ENCODE measurements at places on chromosomes 4 and X.

DNA sequence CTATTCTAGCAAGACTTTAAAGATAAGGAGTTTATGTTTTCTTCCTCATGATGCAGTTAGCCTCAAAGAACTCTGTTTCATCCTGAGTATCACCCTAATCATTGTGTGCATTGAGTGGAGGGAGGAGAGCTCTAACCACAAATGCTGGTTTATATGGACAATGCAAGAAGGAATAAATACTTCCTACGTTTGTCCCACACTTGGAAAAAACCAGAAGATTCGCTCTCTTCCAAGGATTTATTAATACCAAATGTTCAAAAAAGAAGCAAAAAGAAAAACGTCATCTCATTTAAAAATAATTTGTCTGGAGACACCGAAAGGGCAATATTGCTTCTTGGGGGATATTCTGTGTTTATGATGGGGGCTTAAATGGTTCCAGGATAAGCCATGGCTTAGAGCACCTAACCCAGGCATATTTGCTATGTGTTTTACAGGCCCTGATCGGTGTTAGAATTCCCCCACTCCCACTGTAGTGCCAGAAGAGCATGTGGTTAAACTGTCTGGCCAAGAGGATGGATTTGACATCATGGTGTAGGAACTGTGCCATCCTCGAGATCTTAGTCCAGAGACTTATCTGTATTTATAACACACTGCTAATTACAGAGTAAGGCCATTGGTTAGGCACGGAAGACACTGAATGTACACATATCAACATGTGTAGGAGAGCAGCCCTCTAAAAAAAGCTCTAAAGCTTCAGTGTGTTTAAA, 227.2 kb downstream of the ANK2 start:
- no peak for DNase-seq

- no peak for DNase-seq
Observed at GRCh38 chr4:8188085-8188484, 11.0 kb upstream of the SH3TC1 start.

- DNase-seq: no peak
Observed at GRCh38 chrX:35696760-35697234, 101.3 kb upstream of the MAGEB16 start.

- DNase-seq: no peak
Observed at GRCh38 chr4:149031399-149031798, 589.2 kb upstream of the NR3C2 start.

GRCh38 chr4:125975861-125976397, 661.2 kb downstream of the FAT4 start:
- DNase-seq: no peak

- DNase-seq: no peak
Observed at GRCh38 chr4:165709973-165710526, 163.0 kb upstream of the TLL1 start.

GRCh38 chrX:111375747-111376146, 36.2 kb downstream of the DCX start:
- DNase-seq: no peak

GRCh38 chr4:106898621-106899230, 137.4 kb downstream of the DKK2 start:
- peak; percentile 8 for DNase-seq

- no peak for DNase-seq
Observed at GRCh38 chrX:109974906-109975655, 27.8 kb upstream of the TMEM164 start.

DNA sequence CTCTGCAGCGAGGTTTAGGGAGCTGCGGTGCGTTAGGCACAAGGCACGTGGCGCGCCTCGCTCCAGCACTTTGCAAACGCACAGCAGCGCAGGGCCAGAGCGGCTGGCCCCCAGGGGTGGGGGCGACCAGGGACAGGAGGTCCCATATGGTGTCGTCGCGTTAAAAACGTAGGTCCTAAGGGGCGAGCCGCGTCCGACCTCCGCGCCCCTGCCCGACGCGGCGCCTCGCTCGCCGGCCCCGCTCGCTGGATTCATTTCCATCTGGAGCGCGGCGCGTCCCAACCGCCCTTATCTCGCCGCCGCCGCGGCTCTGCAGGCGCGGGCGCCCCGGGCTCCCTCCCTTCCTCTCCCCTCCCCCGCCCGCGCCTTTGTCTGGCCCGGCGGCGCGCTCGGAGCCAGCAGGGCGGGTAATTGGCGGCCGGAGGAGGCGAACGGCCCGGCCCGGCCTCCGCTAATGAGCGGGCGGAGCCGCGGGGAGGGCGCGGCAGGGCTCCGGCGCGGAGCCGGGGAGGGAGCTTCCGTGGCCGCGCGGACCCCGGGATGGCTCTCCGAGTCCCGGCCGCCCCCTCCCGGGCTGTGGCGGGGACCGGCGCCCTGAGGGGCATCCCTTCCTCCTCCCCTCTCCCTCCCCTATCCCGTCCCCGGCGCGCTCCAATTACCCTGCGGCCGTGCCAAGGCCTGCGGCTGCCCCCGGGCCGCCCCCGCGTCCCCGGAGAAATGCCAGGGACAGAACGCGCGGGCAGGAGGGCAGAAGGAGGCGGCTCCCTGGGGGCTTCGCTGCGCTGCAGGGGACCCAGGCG, 409.0 kb downstream of the BCOR start:
- no peak for DNase-seq

DNA sequence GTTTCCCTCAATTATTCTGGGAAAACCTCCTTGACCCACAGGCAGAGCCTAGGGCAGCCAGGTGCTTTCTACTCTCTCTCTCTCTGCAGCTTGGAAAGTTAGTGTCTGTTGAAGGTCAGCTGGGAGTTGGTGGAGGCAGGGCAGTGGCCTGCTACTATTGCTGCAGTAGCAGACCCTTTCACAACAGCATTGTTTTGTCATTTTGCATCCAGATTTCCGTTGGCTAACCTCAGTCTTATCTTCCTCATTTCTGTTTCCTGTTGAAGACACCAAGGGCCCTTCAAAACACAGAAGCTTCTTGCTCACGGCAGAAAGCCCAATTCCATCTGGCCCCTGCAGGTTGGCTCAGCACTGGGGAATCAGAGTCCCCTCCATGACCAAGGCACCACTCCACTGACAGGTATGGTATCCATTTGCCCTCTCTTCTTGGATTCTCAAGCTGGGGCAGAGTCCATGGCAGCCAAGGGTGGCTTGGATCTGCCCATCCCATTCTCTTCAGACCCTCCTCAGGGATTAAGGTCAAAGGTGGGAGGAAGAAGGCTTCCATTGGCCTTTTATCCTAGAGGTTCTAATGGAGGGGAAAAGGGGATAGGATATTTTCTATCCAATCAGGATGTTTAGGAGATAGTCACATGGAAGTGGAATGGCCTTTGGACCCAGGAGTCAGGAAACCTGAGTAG, 24.6 kb downstream of the VSIG4 start:
- peak; percentile 23 for DNase-seq

DNA sequence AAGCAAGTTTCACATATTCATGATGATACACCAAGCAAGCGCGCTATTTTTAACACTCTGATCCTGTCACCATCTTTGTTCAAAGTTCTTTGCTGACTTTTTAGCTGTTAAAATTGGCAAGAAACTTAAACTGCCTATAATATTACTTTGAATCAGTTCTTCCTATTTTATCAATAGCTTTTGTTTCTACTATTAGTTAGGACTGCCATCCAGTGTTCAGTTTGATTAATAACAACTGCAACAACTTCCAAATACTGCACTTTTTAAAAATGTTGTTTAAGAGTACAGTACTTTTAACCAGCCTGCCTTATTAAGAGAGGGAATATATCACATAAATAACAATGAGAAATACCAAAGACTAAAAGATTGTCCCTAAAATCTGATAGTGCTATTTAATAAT, 614.3 kb downstream of the FAM133A start:
- DNase-seq: no peak

DNA sequence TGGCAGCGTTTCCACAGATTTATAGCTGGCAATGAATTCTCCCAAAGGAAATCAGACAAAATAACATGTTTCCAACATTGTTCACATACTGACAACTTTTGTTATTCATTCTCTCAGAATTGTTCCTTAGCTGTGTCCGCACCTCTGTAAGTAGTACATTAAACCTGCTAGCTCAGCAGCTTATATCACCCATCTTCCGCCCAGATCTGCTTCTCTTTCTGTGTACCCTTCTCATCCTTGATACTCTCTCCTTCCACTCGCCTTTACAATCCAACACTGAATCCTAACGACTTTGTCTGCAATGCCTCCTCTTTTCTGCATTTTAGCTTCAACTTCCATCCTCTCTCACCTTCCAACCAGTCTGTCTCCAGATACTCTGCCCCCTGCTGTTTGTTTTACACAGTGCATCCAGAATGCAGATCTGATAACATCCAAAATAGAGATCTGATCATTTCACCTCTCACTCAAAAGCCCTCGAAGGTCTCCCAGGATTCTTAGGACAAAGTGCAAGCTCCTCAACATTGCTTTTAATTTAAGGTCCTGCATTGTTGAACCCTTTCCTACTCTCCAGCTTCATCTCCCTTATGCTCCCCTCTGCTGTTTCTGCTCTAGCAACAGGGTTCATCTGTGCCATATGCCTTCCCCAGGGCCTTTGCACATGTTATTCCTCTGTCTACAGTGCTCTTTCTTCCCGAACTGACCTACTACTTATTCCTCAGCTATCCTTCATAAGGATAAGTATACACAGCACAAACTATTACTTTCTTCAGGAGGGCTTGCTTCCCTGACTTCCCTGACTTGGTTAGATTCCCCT, 67.3 kb upstream of the VBP1 start:
- peak; percentile 37 for DNase-seq

GRCh38 chr4:119647558-119647957, 19.0 kb upstream of the PDE5A start:
- no peak for DNase-seq

DNA sequence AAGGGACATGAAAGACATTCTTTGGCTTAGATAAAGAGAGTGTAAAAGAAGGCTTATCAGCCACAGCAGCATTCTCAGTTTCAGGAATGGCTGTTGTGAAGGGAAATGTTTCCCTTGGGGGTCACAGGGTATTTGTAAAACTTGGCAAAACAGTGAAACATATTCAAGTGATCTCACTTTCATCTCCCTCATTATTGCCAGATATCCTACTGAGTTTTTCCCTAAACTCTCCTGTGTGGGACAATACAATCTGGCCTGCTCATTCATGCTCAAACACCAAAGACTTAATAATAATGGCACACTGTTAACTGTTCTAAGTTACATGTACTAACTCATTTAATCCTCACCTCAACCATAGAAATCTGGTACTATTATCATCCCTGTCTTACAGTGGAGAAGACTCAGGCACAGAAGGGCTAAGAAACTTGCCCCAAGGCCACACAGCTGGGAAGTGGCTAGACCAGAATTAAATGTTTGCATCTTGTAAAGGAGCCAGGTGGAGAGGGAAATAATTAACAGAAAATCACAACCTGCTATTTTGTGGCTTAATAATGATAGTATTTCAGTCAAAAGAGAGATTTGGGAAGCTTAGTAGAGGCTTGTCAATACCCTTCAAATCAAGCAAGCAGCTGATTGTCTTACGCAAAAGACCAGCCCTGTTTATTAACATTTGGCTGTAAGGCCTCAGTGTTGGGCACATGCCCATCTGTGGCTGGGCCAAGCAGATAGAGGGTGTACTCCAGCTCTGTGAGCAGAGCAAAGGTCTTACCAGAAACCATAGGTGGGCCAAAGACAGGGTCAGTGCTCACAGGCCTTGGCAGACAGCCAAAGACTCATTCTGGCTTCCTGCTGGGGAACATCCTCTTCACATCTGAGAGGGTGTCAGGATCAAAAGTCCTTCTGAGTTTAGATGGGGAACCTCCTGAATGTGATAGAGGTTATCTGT, 17.3 kb downstream of the SMPX start:
- no peak for DNase-seq

- DNase-seq: peak; percentile 16
Observed at GRCh38 chr4:11470438-11471045, 41.8 kb upstream of the HS3ST1 start.
